ENCODE measurements at places on chromosomes 11 and 22.

DNA sequence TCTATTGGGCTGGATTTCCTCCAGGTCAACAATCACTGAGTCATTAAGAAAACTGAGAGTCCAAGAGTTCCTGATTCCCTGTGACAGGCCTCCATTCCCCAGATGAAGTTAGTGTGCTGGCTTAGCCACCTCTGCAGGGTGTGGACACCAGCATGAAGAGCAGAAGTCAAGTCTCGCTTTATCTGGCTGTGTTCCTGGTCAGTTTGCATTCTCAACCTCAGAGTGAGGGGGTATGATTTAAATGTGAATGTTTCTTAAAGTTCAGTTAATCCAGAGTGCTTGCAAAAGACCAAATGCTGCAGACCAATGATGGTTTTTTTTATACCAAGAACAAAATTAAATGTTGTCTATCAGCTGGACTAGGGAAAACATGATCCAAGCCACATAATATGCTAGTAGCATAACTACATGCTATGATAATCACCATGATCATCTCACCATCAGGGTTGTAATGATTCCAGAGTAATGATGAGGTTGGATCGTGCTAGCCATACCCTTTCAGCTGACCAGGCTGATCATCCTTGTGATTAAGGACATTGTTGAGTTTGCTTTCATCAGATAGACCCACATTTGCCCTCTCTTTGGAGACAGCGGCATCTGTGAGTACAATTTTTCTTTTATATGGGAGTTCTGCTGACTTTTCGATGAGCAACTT, 145.8 kb upstream of the ARHGAP20 start:
- no peak for DNase-seq

GRCh38 chr11:99865951-99866350, 821.1 kb upstream of the ARHGAP42 start:
- no peak for DNase-seq

DNA sequence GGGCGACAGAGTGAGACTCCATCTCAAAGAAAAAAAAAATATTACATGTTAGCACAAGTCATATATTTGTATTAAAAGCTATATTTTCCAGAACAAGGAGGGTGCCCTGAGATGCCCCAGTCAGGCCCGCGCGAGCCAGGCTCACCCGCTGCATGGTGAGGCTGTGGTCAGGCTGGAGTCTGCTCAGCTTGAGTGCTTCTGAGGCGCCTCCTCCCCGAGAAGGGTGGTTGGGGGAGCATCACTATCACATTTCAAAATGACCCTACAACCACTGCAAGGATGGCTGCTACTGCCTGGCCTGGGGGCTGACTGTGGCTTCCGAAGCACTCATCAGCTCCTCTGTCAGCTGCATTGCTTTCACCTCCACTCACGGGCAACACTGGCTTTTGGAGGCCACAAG, 77.1 kb downstream of the SCUBE1 start:
- no peak for DNase-seq

DNA sequence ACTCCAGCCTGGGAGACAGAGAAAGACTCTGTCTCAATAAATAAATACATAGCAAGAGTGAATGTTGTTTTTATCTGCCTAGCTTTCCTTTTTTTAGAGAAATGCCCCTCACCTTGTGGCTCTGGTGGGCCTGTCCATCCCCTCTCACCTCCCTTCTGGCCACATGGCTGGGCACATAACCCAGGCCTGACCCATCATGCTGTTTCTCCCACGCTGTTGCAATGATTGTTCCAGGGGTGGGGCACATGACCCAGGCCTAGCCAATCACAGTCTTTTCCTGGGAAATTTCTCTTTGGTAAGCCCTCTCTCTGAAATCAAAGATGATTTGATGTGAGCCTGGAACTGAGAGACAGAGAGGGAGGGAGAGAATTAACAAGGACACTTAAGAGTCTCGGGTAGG, 5.5 kb upstream of the CYTH4 start:
- no peak for DNase-seq

DNA sequence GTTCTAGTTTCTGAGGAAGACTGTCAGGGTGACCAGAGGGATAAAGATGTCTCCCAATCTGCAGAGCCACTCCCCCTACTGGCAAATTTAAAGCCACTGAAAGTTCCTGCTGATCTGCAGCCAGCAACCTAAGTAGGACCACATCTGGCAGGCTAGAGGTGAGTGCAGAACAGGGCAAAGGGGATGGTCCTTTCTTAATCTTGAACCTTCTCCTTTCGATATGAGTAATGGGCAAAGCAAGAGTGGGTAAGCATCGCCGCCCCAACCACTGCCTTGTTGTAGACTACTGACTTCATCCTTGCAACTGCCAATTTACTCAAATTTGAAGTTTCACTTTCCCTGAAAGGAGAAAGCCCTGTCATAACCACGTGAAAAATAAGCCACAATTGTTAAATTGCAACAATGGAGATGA, 30.7 kb downstream of the SCUBE2 start:
- peak; percentile 52 for DNase-seq

DNA sequence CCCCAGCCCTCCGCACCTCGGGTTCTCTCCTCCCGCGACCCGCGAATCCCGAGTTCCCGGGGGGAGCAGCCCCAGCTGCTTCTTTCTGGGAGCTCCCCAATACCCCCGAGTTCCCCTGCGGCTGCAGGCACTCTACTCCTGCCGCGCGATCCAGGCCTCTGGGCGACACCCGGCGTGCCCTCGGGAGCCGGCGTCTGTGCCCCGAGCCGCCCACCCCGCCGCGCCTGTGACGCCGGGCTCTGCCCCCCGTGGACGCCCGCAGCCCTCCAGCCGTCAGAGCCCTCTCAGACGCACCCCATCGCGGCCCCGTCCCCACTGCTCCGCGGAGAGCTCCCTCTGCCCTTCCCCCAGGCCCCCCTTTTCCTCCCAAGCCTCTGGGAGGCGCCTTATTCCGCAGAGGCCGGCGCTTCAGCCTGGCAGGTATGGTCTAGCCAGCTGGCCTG, 422 bp downstream of the GLB1L2 start:
- DNase-seq: no peak

- no peak for DNase-seq
These were observed 187.3 kb upstream of the B3GAT1 start for GRCh38 chr11:134599299-134599771.

GRCh38 chr11:5124891-5125620, 13.1 kb downstream of the OR52A5 start:
- no peak for DNase-seq

DNA sequence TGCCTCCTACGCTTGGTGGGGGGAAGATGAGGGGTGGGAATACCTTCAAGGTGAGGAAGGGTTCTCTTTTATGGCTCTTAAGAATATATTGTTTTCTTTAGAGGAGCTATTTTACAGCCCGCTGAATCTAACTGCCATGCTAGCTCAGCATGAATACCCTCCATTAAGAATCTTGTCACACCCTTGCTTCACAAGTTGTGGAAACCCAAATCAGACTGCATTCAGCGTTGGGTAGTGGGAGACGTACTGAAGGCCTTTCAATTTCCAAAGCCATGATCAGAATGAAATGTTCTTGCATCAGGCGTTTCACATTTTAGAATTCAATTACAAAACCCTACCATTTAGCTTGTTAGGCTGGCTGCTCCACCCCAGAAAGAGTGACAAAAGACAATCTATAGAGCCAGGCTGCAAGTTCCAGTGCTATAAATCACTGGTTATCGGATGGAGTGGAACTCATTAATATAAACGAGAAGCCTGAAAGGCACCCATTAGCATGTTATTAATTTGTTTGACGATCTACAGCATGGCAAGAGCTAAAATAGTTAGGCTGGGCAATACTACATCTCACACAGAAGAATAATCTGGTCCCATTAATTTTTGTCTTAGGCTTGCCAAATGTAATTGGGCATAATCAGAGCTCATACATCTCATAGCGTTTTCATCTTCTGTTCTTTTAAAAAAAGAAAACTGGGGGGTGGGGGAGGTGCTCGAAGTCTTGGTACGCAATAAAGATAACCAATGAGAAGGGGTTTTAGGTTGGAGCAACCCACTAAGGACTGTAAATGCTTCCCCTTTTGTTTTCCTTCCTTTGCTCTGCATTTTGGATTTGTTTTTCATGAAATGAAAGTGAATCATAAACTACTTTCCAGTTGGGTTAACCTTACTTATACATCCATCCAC, 57.5 kb downstream of the ABTB2 start:
- DNase-seq: no peak

DNA sequence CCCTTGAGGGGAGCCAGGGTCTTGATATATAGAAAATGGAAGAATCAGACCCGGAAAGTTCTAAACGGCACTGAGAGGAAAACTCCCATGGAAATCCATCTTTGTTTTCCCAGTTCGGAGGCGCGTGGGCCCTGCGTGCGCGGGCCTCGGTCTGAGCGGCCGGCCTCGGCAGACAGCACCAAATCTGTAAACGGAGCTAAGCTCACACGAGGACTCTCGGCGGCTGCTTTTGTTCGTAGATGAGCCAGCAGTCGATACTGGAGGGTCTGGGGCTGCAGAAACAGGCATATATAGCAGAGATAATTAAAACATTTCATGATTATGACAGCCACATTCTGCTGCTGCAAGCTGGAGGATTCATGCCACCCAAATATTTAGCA, 68.5 kb upstream of the PPARA start:
- no peak for DNase-seq

- no peak for DNase-seq
These were observed 18.6 kb downstream of the EP300 start for GRCh38 chr22:41110968-41111367.

GRCh38 chr11:119919656-119920055, 190.7 kb upstream of the NECTIN1 start:
- no peak for DNase-seq

GRCh38 chr11:113467545-113467944, 7.7 kb downstream of the DRD2 start:
- no peak for DNase-seq

Measured in activated T-cell treated with anti-CD3 and anti-CD28 coated beads, Interleukin-2, amount 50 U/mL, for 24 hours (primary cell).